A549 treated with CORT108297 at 1 μM for 4 hours (cell line): ENCODE measurements at places on chromosomes 5 and 9. TPM values are rescaled to one million over a fixed set of nuclear protein-coding genes. Genes with fewer than 3 reads are reported as not detected.

Gene PCDHGA2
- total RNA-seq = 0.55 to 0.78 TPM (median 0.63 TPM) in 5 replicates

Gene CCDC192
- total RNA-seq = not detected in 5 replicates

Gene SHC3
- 0.32 to 0.59 TPM (median 0.54 TPM) in 5 replicates for total RNA-seq

Gene GABRP
- not detected in 5 replicates for total RNA-seq

Gene KIF4B
- 0.02 to 0.05 TPM (median 0.03 TPM) in 3 of 5 replicates, not detected in the others for total RNA-seq

Gene OR13C5
- not detected in 5 replicates for total RNA-seq

Gene CCDC127
- total RNA-seq = 6.0 to 7.2 TPM (median 6.8 TPM) in 5 replicates

Gene ADAMTS2
- 0.05 to 0.22 TPM (median 0.08 TPM) in 5 replicates for total RNA-seq

Gene NNT
- 9.8 to 15.9 TPM (median 11.1 TPM) in 5 replicates for total RNA-seq

Gene SLC6A3
- total RNA-seq = 0.05 to 0.09 TPM (median 0.07 TPM) in 5 replicates

Gene PHAX
- total RNA-seq = 47.0 to 73.2 TPM (median 50.6 TPM) in 5 replicates

Gene SNCAIP
- 0.03 to 0.05 TPM in 2 of 5 replicates, not detected in the others for total RNA-seq

Gene SOHLH1
- not detected in 5 replicates for total RNA-seq

Gene RNF180
- total RNA-seq = 0.30 to 0.46 TPM (median 0.39 TPM) in 5 replicates

Gene TRIM7
- total RNA-seq = 30.9 to 45.8 TPM (median 43.5 TPM) in 5 replicates

Gene NFIB
- total RNA-seq = 6.9 to 11.0 TPM (median 9.2 TPM) in 5 replicates

Gene TNFSF8
- total RNA-seq = not detected in 5 replicates

Gene ACSL6
- total RNA-seq = 0.03 to 0.17 TPM (median 0.12 TPM) in 4 of 5 replicates, not detected in the other

Gene C9
- total RNA-seq = not detected in 5 replicates

Gene IFNA4
- not detected in 5 replicates for total RNA-seq

Gene ZNF474
- total RNA-seq = 0.13 to 0.34 TPM (median 0.24 TPM) in 5 replicates

Gene C9orf50
- 0.10 to 0.12 TPM in 2 of 5 replicates, not detected in the others for total RNA-seq

Gene ATG12
- total RNA-seq = 47.9 to 52.1 TPM (median 50.3 TPM) in 5 replicates

Gene DNAJA1
- 240 to 342 TPM (median 269 TPM) in 5 replicates for total RNA-seq

Gene SPATA31D4
- total RNA-seq = not detected in 5 replicates

Gene KIF24
- total RNA-seq = 3.0 to 3.7 TPM (median 3.3 TPM) in 5 replicates

Gene PDE6A
- 0.13 to 0.21 TPM (median 0.13 TPM) in 5 replicates for total RNA-seq

Gene B4GALT7
- total RNA-seq = 18.7 to 31.8 TPM (median 29.2 TPM) in 5 replicates

Gene SPATA31E1
- 0.03 TPM in 1 of 5 replicates, not detected in the others for total RNA-seq

Gene RAD50
- 26.5 to 35.9 TPM (median 28.8 TPM) in 5 replicates for total RNA-seq

Gene KCNIP1
- total RNA-seq = not detected in 5 replicates

Gene SPINK6
- total RNA-seq = 0.21 to 0.65 TPM (median 0.29 TPM) in 4 of 5 replicates, not detected in the other

Gene ARL14EPL
- total RNA-seq = 0.07 to 0.43 TPM (median 0.14 TPM) in 5 replicates
